ENCODE measurements at places on chromosomes 12 and 14.

- no peak for DNase-seq
These were observed 83.5 kb upstream of the ATXN7L3B start for GRCh38 chr12:74454109-74454508.

- no peak for DNase-seq
These were observed 16.3 kb downstream of the ELK3 start for GRCh38 chr12:96210376-96211055.

DNA sequence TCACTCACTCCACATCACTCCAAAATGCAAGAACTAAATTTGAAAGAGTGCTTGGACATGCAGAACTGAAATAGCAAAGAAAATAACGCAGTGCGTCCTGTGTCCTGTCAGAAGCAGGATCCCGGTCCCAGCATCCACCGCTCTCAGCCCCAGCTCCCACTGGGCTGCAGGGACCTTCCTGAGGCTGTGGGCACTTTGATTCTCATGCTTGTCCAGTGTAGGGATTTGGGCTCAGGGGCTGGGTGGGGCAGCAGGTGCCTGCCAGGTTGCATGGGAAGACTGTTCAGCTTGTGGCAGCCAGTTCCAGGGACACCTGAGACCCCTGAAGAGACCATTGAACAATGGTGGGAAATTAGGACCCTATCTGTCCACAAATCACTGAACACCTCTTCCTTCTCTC lies 140.0 kb upstream of the FKBP4 start:
- no peak for DNase-seq

DNA sequence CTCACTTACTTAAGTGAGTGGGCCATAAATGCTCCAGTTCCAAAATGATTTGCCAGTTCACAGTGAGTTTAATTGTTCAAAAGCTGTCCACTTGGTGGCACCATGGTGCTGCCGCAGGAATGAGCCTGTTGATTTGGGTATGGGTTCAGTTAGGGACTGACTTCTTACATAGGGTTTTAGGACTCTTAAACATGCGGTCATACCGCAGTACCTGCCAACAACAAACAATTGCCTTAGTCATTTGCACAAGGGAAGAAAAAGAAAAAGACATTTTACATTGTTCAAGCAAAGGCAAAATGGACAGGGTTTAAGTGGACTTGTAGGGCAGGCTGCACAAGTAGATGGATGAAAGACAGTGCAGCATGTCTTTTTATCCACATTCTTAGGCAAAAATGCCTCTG lies 80.0 kb upstream of the DBX2 start:
- DNase-seq, result peak; percentile 79

DNA sequence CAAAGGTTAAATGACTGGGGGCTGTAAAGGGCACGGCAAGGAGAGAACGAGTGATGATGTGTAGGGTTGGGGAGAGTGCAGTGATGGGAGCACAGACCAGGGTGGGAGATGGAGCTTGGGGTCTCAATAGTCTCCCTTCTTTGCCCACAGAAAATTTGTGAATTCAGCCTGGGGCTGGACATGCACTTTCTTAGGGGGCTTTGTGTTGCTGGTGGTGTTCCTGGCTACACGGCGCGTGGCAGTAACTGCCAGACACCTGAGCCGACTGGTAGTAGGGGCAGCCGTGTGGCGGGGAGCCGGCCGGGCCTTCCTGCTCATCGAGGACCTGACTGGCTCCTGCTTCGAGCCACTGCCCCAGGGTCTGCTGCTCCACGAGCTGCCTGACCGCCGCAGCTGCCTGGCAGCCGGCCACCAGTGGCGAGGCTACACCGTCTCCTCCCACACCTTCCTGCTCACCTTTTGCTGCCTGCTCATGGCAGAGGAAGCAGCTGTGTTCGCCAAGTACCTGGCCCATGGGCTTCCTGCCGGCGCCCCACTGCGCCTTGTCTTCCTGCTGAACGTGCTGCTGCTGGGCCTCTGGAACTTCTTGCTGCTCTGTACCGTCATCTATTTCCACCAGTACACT lies 1.7 kb downstream of the FITM1 start:
- DNase-seq, result peak; percentile 94

- peak; percentile 5 for DNase-seq
These were observed 12.9 kb upstream of the SLC24A4 start for GRCh38 chr14:92309968-92310530.

- no peak for DNase-seq
These were observed 106.4 kb downstream of the PIWIL1 start for GRCh38 chr12:130444061-130444460.

GRCh38 chr12:68882251-68882964 lies 50.6 kb downstream of the CPM start:
- no peak for DNase-seq

- DNase-seq, result peak; percentile 51
These were observed 39.0 kb downstream of the CRACR2A start for GRCh38 chr12:3713947-3714346.

DNA sequence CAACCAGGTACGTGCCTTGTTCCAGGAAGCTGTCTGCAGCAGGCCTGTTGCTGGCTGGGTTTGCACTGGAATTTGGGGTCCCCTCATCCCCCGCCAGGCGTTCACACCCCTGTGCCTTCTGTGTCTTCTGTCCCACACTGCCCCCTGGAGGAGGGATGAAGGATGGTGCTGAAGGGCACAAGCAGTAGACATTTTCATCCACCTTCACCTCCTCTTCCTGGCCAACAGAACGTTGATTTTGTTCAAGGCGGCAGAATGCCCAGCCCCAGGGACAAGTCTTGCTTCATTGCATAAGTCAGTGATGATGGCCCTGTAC lies 122.1 kb downstream of the CALM1 start:
- peak; percentile 55 for DNase-seq

- DNase-seq, result peak; percentile 75
These were observed 144.6 kb downstream of the RAD51B start for GRCh38 chr14:67963960-67964812.

GRCh38 chr12:67893022-67893580 lies 96.1 kb upstream of the IFNG-AS1 start:
- DNase-seq, result peak; percentile 80

DNA sequence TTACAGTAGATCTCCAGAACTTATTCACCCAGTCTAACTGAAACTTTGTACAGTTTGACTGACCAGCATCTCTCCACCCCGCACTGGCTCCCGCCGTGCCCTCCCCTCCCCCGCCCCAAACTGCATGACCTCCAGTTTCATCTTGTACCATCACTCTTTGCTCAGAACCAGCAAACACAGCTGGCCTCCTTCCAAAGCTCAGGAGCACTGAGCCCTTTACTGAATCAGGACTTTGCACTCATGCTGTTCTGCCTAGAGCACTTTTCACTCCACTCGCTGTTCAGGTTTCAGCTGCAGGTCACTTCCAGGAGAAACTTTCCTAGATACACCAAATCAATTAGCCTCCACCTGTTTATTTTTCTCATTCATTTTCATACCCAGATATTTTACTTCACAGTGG lies 455.3 kb upstream of the PDE3A start:
- DNase-seq, result peak; percentile 81

DNA sequence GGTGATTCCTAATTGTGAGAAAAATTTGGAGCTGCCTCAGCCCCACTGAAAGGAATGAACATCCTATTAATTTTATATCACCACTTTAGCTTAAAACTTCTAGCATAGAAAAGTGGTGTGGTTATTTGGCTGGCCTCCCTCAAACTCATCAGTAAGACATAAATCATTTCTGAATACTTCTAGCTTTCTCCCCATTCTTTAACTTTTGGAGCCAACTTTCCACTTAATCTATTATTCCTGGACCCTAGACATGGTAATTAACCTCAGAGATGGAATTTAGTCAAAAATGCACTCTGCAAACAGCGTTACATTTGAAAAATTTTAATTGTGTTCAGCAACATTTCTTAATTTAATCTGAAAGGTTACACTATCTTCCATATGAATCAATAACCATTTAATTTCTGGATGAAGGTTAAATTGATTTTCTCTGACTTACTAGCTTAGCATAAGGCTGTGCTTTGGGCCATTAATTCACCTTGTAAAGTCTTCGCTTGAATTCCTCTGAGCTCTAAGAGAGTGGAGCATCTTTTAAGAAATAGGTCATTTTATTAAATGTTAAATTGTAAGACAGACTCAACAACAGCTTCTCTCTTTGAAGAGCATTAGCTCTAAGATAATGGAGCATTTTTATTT lies 753.6 kb upstream of the STXBP6 start:
- DNase-seq, result no peak

GRCh38 chr12:6960593-6961277 lies 9.6 kb downstream of the PTPN6 start:
- DNase-seq, result peak; percentile 42

DNA sequence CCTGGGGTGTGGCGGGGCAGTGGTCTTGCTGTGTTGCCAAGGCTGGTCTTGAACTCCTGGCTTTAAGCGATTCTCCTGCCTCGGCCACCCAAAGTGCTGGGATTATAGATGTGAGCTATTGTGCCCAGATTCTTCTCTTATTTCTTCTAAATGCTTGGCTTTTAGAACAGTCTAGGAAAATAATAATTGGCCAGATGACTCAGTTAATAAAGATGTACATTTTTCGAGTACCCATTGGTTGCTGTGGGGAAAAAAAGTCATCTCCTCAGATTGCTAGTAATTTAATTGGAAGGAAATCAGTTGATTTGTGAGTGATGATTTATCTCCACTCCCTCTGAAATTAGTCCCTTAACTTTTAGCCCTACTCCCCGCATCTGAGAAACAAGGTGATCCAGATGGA lies 45.5 kb downstream of the CHST11 start:
- no peak for DNase-seq

- no peak for DNase-seq
These were observed 5.2 kb downstream of the ZBTB42 start for GRCh38 chr14:104805941-104806624.

- DNase-seq, result peak; percentile 13
These were observed 21.5 kb downstream of the RIN3 start for GRCh38 chr14:92534932-92535643.

DNA sequence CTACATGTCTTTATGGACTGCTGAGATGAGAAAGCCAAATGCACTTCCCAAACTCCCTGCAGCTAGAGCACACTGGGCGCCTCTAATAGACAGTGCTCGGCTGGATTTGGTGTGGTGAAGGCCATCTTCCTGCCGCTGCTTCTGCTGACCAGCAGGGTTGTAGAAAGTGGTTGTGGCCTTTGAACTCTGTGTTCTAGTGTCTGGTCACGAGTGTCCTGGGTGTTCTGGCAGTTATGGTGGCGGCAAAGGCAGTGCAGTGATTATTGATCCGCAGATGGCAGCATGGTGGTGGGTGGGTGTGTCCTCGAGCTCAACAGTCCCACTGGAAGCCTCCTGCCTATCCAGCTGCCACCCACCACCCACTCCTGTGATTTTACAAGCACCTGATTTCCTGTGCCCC lies 43.4 kb downstream of the SMIM41 start:
- no peak for DNase-seq

GRCh38 chr12:49644620-49644994 lies 21.2 kb downstream of the PRPF40B start:
- peak; percentile 79 for DNase-seq

GRCh38 chr12:93243689-93244513 lies 133.8 kb upstream of the NUDT4 start:
- peak; percentile 51 for DNase-seq

GRCh38 chr12:84756961-84757360 lies 155.6 kb downstream of the SLC6A15 start:
- DNase-seq, result no peak

DNA sequence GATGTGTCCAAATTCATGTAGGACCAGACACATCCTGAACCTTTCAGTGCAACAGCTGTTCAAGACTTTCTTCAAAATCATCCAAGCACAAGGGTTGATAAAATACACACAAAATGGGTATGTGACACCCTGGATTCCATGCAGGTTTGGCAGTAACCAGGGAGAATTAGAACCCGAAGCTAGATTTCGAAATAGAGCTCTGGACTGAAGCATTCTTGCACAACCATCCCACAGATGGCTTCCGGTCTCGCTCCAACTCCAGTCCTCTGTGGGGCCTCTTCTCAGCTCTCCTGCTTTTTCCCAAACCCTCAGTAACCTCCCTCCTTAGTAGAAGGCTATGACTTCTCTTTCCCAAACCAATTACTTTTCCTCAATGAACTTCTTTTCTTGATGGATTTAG lies 171.3 kb downstream of the TTC7B start:
- no peak for DNase-seq

DNA sequence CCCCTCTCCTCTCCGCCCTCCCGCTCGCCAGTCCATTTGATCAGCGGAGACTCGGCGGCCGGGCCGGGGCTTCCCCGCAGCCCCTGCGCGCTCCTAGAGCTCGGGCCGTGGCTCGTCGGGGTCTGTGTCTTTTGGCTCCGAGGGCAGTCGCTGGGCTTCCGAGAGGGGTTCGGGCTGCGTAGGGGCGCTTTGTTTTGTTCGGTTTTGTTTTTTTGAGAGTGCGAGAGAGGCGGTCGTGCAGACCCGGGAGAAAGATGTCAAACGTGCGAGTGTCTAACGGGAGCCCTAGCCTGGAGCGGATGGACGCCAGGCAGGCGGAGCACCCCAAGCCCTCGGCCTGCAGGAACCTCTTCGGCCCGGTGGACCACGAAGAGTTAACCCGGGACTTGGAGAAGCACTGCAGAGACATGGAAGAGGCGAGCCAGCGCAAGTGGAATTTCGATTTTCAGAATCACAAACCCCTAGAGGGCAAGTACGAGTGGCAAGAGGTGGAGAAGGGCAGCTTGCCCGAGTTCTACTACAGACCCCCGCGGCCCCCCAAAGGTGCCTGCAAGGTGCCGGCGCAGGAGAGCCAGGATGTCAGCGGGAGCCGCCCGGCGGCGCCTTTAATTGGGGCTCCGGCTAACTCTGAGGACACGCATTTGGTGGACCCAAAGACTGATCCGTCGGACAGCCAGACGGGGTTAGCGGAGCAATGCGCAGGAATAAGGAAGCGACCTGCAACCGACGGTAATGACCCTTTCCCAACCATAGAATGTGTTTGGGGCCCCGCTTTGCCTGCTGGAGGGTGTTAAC lies 615 bp downstream of the CDKN1B start:
- peak; percentile 58 for DNase-seq

DNA sequence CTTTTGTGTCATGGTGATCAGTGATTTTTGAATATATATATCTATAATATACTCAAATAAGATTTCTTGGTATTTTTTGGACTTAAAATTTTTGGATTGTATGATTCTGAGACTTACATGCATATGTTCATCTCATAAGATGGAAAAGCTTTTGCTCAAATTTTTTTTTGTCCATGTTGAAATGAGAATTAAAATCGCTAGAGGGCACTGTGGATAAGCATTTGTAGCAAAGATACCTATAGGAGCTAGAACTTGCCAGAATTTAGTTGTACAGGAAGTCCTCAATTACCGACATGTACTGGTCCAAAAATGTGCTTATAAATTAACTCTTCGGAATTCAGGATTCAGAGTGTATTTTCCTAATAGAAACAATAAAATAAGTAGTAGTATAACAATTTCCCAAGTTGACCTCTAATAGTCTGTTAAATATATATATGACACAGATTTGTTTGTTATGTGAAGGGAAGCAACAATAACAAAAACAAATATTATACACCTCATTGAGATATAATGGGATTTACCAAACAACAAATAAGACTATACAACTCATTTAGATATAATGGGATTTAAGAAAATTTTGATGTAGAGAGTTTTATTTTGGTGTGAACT lies 179.6 kb downstream of the TMEM117 start:
- DNase-seq, result peak; percentile 86

GRCh38 chr12:124422570-124423523 lies 128.0 kb downstream of the RFLNA start:
- DNase-seq, result peak; percentile 98
